ENCODE measurements at places on chromosomes 4 and X.

DNA sequence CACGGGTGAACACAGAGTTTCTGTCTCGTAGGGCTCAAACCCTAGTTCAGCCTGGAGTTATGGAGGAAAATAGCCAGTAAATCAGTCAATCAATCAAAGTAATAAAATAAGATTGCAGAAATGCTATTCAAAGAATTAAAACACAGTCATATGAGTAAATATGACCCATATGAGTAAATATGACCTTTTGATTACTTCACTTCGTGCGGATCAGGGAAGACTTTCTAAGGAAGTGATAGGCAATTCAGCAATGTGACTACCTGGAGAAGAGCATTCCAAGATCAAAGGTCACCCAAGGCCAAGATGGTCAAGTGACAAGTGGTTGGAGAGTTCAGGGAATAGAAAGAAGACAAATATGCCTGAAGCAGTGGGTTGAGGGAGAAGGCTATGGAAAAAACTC lies 722.6 kb downstream of the ADGRL3 start:
- no peak for DNase-seq

DNA sequence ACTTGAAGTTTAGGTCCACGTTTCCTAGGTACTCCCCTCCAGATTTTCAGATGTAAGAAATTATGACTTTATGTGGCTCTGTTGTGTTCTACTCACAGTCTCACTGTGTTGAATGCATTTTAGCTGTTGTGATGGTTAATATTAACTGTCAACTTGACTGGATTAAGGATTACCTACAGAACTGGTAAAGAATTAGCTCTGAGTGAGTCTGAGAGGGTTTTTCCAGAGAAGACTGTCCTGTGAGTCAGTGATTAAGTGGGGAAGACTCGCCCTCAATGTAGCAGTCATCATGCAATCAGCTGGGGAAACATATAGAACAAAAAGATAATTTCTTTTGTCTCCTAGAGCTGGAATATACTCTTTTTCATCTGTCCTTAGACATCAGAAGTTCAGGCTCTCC lies 493.4 kb downstream of the ACTRT1 start:
- no peak for DNase-seq

GRCh38 chr4:68228568-68228967 lies 16.9 kb downstream of the TMPRSS11B start:
- DNase-seq = no peak

- DNase-seq = no peak
Measured at GRCh38 chrX:47187106-47187677, 6.4 kb upstream of the UBA1 start.
